ENCODE measurements at places on chromosomes 7 and 10.

- no peak for DNase-seq
Observed at GRCh38 chr7:96014617-96015016, 242.3 kb downstream of the DYNC1I1 start.

GRCh38 chr10:14425034-14425433, 94.3 kb upstream of the FRMD4A start:
- no peak for DNase-seq

DNA sequence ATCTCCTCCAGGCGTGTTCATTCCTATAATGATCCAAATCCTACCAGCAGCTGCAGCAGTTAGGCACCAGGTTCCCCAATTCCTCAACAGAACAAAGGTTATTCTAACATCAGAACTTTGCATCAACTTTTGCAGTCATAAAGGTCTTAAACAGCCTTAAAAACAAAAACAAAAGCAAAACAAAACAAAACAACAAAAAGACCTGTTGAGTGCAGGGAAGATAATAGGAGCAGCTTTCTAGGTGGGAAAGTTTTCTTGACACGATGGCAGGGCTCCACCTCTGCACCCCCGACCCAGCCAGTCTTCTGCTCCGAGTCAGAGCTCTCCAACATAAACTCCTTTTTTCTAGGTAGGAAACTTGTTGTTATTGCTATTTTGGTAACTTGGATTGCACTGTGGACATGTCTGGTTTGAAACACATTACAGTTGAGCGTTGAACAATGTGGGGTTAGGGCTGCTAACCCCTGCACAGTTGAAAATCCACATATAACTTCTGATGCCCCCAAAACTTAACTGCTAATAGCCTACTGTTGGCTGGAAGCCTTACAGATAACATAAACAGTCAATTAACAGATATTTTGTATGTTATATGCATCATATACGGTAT, 77.6 kb downstream of the MTPN start:
- no peak for DNase-seq

GRCh38 chr7:16412274-16413254, 8.8 kb downstream of the CRPPA start:
- no peak for DNase-seq

- DNase-seq = no peak
Observed at GRCh38 chr10:131846240-131847101, 54.3 kb upstream of the PPP2R2D start.

DNA sequence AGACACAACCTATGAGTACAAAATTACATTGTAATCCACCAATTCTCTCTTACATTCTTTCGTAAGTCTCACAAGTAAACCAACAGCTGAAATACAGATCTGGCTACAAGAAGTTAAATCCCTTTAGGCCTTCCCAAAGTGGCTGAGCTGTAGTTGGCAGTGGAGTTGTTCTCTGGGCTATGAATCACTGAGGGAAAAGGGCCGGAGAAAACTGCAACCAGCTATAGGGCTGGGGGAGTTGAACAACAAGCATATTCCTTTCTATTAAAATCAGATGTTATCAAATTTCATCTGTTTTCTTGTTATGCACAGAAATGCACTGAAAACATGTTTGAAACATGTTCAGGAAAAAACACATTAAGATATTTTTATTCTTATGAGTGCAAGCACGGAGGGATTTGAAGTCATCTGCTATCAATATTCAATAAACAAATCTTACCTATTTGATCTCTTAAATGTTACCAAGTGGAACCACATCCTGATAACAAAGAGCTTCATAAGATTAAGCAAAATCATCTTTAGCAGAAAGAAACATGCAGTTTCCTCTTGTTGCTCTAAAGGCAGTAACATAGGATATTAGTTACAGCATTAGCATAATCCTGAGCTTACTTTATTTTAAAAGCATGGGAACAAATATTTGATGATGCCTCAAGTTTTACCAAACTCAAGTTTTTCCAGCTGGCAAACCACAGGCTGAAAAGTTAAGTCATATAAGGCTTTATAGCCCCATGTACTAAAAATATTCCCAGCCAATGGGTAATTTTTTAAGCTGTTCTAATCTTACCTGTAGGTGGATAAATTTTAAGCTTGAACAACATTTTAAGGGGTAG, 212.7 kb downstream of the TAX1BP1 start:
- DNase-seq = peak; percentile 75

GRCh38 chr10:102580230-102580629, 64.0 kb upstream of the TRIM8 start:
- no peak for DNase-seq

- DNase-seq = no peak
Observed at GRCh38 chr7:158956805-158957509, 100.6 kb downstream of the DYNC2I1 start.

DNA sequence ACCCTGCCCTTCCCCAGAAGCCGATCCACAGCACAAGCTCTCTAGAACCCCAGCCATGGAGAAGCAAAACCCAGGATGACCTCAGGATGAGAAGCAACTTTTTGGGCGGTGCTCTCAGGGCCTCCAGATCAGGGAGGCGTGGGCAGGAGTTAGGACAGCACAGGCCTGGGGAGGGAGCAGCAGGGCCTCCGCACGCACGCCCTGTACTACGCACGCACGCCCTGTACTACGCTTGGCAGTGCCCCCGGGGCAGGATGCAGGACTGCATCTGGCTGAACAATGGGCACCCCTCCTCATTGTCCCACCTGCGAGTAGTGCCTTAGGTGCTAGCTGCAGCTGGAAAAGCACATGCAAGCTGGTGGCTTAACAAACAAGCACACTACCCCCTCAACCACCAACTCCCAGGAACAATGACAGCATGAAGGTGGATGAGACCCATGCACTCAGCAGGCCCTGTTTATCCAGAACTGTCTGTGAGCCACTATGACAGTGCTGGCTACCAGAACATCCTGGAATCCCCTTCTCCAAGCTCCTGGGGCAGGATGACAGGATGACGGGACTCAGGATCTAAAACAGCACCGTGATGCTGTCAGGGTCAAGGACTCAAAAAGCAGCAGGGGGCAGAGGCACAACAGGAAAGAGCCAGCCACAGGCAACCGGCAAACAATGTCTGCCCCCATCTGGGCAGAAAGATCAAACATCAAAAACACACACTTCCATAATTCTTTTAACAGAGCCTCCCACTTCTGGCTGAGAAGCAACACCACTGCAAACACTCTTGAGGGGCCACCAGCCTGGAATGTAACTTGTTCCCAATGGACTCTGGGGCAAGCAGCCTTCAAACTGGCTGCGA, 11.8 kb downstream of the PODXL start:
- DNase-seq = no peak

- DNase-seq = no peak
Observed at GRCh38 chr10:34081347-34081743, 733.8 kb downstream of the PARD3 start.

DNA sequence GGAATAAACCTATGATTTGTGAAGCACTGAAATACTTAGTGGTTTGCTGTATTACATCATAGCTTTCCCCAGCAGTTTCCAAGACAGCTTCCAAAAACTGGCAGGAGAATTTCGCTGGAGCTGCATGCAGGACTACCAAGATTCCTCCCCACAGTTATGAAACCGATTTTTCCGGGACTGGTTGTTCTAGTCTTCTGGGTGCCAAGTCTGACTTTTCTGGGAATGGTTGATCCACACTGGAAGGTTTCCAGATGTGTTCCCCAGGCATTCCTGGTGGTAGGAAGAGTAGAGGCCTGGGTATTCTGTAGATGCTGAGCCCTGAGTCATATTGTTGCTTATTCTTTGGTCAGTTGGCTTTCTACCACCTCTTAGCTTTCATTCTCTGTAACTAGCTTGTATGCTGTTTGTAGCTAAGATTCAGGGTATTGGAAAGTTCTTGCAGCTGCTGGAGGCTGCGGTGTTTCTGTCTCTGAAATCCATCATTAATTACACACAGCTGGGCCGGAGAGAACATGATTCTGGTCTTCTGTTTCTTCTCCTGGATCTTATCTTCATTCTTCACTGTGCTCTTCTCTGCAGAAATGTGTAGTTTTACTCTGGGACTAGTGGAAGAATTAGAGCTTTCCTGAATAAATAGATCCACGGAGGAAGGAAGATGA, 6.3 kb downstream of the ABCC2 start:
- peak; percentile 99 for DNase-seq

- DNase-seq = no peak
Observed at GRCh38 chr7:47722126-47722525, 140.2 kb upstream of the TNS3 start.

DNA sequence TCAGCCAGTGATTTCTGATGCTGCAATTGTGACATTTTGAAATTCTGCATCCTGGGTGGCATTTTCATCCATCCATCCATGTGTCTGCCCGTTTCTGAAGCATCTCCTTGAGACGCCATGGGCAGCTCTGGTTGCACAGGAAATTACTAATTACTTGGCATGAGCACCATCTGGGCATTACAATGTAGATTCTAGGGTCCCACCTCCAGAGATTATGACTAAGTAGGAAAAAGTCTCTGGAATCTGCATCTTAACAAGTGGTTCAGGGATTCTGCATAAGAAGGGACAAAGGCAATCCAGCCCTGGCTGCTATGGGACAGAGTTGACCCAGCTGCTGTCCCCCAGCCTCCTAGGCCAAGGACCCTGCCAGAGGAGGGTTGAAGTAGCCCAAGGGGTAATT, 65.3 kb downstream of the CUZD1 start:
- DNase-seq = no peak

DNA sequence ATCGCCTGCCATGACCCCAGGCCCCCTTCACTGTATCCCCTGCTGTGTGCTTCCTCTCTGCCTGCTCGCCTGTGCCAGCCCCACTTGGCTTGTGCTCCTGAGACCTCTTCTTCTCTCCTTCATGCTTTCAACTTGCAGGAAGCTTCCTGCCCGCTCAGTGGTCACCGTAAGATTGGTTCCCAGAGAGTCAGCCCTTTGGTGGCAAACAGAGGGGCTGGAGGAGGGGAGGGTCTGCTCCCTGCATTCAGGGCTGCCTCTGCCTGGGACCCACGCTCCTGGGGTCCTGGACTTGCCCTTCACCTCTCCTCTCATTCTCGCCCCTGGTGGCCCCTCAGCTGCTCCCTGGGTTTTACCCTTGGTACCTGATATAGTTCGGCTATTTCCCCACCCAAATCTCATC, 45.8 kb upstream of the ZNF32 start:
- DNase-seq = no peak

- no peak for DNase-seq
Observed at GRCh38 chr10:506451-507354, 182.8 kb downstream of the DIP2C start.

GRCh38 chr7:109449760-109450159, 880.1 kb downstream of the DNAJB9 start:
- DNase-seq = no peak

DNA sequence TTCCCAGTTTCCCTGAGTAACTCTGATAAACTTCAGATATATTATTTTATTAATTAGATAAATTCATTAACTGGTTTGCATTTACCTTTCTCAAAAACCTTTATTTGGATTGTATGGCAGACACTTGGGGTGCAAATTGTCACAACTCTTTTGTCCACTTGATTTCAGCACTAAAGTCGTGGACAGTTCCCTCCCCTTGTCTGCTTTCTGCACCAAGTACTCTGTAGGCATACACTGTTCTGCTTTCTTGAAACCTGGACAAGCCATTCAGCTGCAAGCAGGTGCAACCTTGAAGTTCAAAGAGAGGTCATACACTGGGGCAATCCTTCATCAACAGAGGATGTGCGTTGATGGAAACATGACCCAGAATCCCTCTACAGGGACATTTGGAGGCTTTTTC, 162.9 kb downstream of the ARL5B start:
- DNase-seq = no peak

- DNase-seq = no peak
Observed at GRCh38 chr7:111076205-111076604, 14.7 kb upstream of the LRRN3 start.

DNA sequence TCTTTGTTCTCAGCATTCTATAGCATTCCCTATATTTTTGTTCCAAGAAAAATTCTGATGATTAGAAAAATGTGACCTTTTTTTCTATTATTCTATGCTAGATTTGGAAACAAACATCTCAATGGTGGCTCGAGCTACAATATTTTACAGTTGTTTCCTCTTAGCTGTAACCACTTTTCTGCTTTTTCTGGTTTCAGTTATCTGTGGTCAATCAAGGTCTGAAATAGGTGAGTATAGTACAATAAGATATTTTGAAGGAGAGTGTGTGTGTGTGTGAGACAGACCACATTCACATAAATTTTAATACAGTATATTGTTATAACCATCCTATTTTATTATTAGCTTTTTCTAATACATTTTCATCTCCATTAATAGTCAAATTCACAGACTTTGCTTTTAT, 564.5 kb upstream of the GHITM start:
- DNase-seq = no peak

DNA sequence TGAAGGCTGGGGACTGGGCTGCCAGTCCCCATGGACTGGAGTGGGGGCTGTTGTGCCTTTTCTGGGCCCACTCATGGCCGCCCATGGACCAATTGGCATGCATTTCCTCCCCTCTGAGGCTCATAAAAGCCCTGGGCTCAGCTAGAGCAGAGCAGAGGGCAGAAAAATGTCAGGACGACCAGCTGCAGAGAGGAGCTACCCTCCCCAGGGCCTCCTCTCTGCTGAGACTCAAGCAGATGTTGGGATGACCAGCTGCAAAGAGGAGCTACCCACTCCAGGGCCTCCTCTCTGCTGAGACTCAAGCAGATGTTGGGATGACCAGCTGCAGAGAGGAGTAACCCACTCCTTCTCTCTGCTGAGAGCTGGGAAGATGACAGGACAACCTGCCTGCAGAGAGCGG, 20.3 kb upstream of the NUB1 start:
- DNase-seq = no peak

DNA sequence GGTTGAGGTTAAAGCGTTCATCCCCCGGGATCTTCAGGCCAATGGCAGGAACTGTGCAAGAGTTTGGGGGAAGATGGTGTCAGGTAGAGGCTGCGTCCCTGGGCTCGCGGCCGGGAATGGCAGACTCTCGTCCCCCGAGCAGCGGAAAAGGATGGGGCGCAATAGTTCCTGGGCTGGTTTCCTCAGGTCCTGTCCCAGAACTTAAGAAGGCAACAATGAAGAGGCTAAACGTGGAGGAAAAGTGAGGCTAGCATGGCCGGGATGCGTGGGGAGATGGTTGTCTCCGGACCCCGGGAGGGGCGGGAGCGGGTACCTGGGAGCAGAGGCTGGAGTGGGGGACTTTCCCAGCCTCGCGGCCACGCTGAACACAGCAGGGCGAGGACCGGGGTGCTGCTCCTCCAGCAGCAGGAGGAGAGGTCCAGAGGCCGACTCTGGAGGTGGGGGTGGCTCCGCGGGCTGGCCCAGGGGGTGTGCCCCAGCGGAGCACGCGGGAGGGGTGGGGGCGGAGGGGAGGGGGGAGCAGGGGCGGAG, 882 bp downstream of the IRF5 start:
- DNase-seq = no peak
